ENCODE measurements at places on chromosomes 11 and 22.
A peak's percentile ranks its signal among the peaks of the same experiment; 100 is the strongest.

DNA sequence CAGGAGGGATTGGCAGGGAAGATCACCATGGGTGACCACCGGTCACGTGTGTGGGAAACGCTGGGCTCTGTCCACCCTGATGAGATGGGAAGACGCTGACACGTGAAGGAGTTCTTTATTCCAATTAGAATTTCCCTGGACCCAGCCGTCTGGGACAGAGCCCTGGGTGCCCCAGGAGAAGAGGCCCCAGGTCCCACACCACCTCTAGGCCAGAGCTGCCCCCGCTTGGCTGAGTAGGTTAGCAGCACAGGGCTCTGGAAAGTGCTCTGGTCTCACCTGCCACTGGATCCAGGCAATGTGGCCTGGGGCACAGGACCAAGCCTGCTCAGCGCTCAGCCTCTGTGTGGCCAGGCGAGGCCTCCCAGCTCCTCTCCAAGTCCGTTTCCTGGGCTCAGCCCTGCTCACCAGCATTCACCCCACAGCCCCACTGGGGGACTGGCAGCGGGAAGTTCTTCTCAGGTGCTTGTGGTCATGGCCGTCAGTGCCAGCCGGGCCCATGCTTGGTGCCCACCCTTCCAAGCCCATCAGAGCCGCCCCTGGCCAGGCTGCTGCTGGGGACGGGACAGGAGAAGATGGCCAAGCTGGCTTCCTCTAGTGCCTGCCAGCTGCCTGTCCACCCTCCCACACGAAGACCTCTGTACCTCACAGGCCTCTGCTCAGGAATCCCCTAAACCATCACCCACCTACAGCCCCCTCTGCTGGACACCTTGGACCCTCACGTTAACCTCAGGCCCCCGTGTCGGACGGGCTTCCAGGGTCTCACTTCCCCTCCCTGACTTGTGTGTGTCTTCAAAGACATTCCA is 62.5 kb upstream of the FGF3 start:
- no peak for DNase-seq

DNA sequence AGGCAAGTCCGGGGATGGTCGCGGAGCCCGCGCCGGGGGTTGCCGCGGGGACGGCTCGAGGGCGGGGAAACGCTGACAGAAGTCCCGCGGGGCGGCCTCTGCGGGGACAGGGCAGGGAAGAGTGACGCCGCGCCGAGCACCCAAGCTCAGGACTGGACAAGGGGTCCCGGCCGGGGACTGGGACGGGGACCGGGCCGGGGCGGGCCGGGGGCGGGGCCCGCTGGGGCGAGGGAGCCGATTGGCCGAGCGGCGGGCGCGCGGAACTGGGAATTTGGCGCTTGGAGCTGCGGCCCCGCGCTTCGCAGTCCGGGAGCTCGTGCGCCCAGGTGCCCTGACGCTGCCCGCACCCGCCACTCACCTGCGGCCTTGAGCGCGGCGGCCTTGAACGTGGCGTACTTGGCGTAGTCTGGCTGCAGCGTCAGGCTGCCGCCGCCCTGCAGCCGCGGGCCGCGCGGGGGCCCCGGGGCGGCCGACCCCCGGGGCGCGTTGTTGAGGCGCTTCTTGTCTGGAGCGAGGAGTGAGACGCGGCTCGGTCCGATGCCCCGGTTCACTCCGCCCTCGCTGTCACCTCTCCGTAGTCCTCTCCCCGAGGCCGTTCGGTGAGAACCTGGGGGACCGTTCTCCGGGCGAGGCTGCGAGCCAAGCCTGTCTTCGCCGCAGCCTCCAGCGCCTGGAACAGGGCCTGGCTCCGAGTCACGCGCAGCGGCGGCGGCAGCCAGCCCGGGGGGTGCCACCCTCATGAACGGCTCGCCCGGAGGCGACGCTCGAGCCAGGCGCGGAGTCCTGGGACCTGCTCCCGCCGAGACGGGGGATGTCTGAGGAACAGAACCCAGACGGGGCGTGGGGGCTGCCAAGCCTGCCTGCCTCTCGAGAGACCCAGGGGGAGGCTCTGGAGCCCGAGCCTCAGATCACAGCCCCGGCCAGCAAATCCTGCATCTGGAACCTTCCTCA is 4.5 kb downstream of the SHISA8 start:
- DNase-seq = peak; percentile 23

- no peak for DNase-seq
Observed at GRCh38 chr11:102669664-102670063, 35.9 kb downstream of the MMP27 start.

- no peak for DNase-seq
Observed at GRCh38 chr11:94832604-94833235, 64.6 kb downstream of the AMOTL1 start.

- DNase-seq = no peak
Observed at GRCh38 chr11:86888164-86889000, 66.8 kb downstream of the FZD4 start.

GRCh38 chr11:353179-353873 is 16.0 kb upstream of the B4GALNT4 start:
- DNase-seq = no peak

DNA sequence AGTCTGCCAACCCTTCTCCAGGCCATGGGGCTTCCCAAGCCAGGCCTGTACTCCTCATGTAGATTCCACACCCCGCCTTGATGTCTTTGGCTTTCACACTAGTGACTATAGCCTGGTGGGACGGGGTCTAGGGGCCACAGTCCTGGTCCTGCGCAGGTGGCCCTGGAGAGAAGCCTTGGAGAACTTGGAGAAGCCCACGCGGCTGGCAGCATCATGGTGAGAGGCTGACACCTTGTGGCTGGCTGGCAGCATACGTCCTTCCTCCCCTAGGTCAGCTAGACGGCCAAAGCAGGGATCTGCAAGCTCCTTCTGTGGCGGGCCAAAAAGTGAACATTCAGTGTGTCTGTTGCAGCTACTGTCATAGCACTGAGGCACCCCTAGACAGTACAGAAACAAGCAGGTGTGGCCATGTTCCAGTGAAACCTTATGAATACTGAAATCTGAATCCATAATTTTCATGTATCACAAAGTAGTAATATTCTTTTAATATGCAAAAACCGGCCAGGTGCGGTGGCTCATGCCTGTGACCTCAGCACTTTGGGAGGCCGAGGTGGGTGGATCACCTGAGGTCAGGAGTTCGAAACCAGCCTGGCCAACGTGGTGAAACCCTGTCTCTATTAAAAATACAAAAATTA is 42.0 kb downstream of the FAM83F start:
- peak; percentile 69 for DNase-seq

- no peak for DNase-seq
Observed at GRCh38 chr11:58493676-58494075, 14.2 kb downstream of the OR5B21 start.

GRCh38 chr22:38820020-38820419 is 23.8 kb downstream of the NPTXR start:
- no peak for DNase-seq

GRCh38 chr11:128803449-128804245 is 63.4 kb downstream of the KCNJ1 start:
- DNase-seq = no peak

DNA sequence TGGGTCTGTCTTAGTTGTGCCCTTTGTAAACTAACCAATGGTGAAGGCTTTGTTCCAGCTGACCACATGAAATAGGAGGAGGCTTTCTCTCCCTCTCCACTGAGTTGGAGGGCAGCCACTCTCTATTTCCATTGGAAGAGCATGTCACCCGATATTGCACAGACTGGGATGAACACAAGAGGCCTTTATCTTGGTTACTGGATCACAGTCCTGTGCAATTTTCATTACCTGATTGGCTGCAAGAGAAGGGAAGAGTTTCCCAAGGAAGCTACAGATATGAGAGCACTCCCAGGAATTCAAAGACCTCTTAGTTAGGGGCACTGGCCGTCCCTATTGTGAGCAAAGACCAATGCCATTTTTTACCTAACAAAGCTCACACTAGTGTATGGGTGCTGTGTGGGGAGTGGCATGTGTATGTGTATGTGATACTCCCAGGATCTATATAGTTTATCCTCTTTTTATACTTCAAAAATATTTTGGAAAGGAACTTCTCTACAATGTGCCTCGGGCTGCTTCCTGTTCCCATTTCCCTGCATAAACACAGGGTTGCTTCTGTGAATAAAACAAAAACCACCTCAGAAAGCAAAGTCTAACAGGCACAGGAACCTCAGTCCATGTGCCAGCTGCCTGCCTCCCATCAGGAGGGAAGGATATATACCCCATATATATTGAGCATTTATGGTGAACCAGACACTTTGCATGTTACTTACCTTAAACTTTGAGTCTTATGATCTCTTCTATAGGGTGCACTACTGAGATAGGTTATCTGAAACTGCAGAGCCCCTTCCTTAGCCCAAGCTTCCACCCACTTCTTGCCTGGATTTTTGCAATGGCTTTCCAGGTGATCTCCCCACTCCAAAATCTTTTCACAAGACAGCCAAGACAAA is 126.5 kb downstream of the RASSF10 start:
- DNase-seq = no peak

- DNase-seq = no peak
Observed at GRCh38 chr11:58576887-58577471, 1.3 kb upstream of the LPXN start.

GRCh38 chr22:40180403-40180802 is 2.7 kb downstream of the TNRC6B start:
- DNase-seq = no peak

GRCh38 chr22:49589301-49589700 is 238.4 kb downstream of the BRD1 start:
- no peak for DNase-seq

GRCh38 chr11:2932850-2933251 is 3.6 kb upstream of the PHLDA2 start:
- peak; percentile 77 for DNase-seq

DNA sequence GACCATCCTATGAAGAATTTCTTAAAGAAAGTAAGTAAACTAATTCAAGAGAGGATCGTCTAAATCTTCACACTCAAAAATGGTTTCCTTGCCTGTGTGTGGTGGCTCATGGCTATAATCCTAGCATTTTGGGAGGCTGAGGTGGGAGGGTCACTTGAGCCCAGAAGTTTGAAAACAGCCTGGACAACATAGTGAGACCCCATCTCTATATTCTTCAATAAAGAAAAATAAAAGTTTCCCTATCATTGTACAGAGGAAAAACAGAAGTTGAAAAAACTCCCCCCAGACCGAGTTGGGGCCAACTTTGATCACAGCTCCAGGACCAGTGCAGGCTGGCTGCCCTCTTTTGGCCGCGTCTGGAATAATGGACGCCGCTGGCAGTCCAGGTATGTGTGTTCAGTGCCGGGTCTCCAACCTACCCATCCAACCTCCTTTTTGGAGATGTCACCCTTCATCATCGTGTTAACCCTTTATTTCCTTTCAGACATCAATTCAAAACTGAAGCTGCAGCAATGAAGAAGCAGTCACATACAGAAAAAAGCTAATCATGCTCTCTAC is 3.0 kb downstream of the RPS25 start:
- DNase-seq = no peak

DNA sequence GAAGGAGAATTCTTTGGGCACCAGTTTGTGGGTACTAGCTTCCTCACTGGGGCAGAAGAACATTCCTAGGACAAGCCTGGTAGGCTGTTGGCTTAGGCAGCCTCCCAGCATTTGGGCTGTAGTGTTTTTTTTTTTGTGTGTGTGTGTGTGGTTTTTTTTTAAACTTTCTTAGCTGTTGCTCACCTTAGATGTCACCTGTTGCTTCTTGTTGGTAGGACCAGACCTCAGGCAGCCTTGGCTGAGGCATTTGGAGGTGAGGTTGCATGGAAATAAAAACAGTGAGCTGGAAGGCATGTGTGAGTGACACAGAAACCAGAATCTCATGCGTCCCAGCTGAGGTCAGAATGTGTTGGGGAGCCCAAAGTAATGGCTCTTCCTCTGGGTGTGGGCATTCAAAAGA is 21.3 kb downstream of the AMPD3 start:
- no peak for DNase-seq

- DNase-seq = no peak
Observed at GRCh38 chr11:79078456-79078855, 362.4 kb downstream of the TENM4 start.

DNA sequence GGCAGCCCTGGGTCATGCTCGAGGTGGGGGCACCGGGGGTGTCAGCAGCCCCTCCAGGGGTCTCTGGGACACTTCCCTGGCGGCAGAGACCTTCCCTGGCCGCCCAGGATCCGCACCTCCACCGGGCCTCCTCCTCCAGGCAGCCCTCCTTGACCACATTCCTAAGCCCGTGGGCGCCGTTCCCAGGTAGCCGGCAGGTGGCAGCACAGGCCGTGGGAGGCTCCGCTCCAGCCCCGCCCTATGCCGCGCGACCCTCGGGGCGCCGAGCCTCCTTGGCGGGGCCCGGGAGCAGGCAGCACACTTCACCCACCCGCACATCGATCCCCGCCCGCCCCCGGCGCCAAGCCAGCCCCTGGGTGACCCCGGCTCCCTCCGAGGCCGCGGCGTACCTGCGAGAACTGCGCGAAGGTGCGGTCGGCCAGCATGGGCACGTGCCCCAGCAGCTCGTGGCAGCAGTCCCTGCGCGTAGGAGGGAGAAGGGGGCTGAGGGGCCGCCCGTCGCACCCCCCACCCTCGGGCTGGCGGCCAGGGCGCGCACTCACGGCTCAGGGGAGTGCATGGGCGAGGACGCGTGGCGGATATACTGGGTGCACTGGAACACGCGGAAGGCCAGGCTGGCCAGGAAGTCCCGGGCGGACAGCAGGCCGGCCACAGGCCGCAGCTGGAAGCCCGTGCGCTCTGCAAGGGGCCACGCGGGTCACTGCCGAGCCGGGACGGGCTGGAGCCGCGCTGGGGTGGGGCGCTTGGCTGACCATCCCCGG is 5.3 kb upstream of the INS start:
- no peak for DNase-seq

DNA sequence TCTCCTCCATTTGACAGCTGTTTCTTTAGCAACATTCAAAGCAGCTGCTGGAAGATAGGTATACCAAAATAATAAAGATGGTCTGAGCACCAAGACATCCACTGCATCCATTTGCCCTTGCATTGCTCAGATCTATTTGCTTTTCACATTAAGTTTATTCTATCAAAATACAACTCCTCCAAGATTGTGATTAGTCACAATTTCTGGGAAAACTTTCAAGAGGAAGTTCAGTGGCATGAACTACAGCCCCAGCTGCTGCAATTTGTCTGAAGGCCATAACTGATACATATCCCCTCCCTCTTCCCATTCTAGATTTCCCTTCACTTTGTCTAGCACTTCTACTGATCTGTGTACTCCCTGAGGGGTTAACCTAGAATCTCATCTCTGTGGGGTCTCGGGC is 117.5 kb upstream of the CEP126 start:
- no peak for DNase-seq

- DNase-seq = no peak
Observed at GRCh38 chr11:114122686-114123085, 63.2 kb downstream of the ZBTB16 start.

DNA sequence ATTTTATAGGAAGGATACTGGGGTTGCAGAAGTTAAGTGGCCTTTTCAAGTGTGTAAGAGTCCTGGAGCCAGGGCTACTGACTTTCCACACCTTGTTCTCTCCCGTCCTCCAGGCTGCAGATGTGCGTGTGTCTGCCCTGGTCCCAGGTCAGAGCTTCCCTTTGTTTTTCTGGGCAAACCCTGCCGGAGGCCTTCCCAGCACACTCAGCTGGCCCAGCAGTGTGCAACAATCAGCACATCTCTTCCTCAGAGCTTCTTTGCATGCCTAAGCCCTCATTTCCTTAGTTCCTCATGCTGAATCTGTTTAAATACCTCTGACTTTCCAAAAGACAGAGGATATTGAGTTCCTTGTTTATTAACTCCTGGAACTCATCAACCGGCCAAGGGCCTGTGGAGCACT is 80.6 kb downstream of the KCNJ1 start:
- no peak for DNase-seq
